ENCODE measurements at places on chromosomes 2 and 18.

DNA sequence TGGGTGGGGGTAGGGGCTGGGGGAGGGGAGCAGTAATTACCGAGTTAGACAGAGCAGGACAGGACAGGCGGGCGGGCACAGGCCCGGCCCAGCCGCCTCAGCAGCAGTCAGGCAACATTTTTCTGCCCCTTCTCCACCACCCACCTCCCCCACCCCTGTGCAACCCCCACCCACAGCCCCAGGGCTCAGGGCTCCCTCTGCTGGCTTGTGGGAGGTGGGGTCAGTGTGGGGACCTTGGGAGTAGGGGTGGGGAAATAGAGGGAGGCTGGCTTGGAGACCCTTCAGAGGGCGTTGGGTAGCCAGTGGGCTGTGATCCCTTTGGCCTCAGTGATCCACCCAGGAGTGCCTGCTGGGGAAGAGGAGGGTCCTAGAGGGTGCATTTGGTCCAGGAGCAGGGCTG, 6.4 kb downstream of the WNT6 start:
- no peak for DNase-seq

DNA sequence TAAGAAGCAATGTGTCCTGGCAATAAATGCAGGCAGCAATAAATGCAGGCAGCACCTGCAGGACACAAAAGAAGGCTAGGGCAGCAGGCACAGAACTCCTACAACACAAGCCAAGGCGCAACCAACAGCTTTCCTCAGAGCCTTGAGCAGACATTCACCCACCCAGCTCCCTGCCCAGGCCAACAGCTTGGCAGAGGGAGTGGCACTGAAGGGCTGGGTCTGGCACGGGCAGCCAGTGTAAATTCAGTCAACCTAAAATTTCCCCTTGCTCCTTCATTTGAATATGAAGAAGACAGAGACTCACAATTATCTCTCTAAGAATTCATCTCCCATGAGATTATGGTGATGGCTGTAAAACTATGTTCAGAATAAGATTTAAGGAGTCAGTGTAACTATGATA, 35.4 kb downstream of the AAK1 start:
- DNase-seq: no peak

DNA sequence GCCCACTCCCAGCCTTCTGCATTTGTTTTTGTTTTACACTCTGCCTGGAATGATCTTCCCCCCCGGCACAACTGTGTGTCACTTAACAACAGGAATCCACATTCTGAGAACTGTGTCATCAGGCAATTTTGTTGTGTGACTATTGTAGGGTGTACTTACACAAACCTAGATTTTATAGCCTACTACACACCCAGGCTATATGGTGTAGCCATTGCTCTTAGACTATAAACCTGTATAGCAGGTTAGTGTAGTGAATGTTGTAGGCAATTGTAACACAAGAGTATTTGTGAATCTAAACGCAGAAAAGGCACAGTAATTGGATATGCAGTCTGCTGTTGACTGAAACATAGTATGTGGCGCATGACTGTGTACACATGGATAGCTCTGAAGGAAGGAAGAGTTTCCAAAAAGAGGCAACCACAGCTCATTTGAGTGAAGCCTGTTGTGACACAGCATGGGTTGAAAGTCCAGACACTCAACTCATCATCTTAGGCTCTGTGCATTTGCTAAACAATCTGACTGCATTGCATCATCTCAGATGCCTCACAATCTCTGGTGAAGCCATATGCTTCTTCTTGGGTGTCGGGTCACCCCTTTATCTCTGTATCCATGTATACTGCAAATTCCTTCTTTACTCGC, 506.6 kb upstream of the SPHKAP start:
- DNase-seq: no peak

- no peak for DNase-seq
Observed at GRCh38 chr2:205484764-205485163, 197.5 kb upstream of the NRP2 start.

DNA sequence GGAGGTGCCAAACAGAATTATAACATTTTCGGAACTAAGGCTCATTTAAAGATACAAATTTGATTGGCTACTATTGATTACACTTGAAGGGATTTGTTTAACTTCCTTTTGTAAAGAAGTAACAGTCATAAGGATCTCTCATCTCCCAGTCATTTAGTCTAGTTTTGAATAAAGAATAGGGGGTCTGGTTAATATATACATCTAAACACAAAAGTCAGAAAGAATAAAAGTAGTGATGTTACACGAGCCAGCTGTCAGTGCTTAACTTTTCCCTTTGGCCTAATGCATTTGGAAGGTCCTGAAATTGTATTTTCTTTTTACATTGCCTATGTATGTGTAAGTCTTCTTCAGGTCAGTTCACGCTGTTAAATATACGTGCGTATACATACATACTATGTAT, 8.1 kb downstream of the SEPTIN2 start:
- DNase-seq: no peak

DNA sequence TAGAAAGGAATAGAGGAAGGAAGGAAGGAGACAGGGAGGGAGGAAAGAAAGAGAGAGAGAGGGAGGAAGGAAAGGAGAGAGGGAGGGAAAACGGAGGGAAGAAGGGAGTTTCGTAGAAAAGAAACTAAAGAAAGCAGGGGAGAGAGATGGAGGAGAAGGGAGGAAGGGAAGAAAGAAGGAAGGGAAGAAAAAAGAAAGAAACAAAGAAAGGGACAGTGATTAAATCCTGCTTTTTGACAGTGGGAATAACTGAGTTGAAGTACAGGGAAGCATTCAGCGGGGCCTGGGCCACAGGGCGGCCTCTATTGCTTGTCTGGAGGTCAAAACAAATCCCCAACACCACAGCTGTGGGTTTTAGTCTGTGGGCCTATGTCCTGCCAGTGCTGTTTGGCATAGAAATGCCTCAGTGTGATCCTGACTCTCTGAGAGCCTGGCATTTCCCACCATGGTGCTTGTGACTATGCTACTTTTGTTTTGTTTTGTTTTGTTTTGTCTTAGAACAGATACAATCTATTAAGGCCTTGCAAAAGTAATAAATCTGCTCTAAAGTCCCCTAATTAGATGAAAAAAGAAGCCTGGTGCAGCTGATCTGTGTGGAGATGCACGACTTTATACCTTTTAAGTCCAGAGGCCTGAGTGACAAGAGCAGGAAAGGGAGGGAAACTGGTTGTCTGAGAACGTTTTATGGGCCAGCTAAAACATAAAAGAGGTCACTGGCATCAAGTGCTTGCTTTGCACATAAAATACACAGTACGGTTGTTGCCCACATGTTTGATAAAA, 40.0 kb downstream of the IL1RL2 start:
- no peak for DNase-seq

GRCh38 chr18:13112982-13113381, 105.6 kb upstream of the LDLRAD4 start:
- DNase-seq: peak; percentile 56

GRCh38 chr18:50886929-50887328, 8.0 kb downstream of the ME2 start:
- DNase-seq: no peak

- DNase-seq: no peak
Observed at GRCh38 chr2:134152045-134153010, 101.5 kb upstream of the MGAT5 start.

GRCh38 chr2:187576906-187577305, 22.7 kb upstream of the TFPI start:
- no peak for DNase-seq

DNA sequence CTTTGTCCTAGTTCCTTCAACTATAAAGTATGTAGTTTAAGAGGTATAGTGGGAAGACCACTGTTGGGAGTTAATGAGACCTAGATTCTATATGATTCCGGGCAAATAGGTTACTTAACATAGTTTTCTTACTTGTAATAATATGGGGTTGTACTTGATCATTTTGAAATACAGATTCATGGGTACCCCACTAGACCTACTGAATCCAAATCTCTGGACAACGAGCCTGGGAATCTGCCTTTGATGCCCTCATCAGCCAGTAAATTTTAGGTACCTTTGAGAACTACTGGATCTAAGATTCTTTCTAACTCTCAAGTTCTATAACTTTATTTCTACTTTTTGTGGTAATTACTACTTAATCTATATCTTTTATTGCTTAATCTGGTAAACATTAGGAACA, 6.6 kb downstream of the BMPR2 start:
- DNase-seq: no peak

DNA sequence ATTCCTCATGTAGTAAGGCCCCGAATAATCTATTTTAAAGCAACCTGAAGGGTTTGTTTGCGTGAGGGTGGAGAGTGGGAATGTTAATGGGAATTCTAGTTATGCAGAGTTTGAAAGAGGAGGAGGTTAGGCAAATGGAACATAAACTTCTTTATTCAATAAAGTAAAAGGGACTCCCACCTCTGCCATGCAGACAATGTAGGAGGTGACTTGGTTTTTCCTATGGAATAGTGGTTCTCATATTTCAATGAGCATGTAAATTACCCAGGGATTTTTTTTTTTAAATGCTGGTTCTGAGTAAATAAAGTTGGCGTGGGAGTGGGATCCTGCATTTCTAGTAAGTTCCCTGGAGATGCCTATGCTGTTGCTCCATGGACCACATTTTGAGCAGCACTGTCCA, 367.9 kb downstream of the THSD7B start:
- DNase-seq: no peak

DNA sequence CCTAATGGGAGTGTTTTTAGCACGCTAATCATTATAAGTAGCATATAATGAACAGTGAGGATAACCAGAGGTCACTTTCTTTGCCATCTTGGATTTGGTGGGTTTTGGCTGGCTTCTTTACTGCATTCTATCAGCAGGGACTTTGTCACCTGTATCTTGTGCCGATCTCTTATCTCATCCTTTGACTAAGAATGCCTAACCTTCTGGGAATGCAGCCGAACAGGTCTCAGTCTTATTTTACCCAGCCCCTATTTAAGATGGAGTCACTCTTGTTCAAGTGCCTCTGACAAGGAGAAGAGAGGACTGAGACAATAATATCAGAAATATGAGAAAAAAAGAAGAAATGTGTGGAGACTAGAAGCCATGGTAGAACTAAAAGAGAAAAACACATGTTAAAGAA, 276.4 kb downstream of the TMX3 start:
- DNase-seq: no peak

DNA sequence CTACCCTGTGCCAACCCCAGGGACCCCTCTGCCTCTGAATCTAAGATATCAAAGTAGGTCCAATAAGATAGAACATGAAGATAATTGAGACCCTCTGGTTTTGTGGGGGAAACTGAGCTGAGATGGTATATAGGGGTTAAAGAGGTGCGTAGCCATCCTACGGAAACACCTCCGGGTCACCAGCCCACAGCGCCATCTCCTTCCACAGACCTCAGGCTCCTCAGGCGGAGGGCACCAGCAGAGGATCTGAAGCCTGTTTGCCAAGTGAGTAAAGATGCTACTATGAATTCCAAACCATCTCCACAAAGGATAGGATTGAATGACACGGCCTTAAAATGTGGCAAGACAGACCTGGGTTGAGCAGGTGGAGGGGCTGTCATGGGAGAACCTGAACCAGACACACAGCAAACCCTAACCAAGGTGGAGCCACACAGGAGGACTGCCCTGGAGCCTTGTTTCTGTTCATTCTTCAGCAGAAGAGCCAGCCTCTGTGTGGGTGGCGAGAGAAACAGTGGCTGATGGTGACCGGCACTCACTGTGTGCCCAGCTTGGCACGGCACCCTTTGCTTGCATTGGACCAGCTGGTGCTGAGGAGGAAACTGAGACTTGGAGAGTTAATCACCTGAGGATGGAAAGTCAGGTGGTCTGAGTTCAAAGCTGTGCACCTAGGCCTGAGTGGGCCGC, 10.2 kb downstream of the GBX2 start:
- DNase-seq: no peak

DNA sequence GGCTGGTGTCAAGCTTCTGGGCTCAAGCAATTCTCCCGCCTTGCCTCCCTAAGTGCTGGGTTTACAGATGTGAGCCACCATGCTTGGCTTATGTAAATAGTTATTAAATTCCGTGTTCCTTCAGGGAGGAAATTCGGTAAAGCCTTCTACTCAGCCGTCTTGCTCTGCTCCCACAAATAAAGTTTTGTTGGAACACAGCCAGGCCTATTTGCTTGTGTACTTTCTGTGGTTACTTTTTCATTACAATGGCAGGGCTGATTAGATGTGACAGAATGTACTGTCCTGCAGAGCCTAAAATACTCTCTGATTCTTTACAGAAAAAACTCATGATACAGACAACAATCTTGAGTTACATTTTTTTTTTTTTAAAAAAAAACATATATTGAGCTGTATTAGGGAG, 68.8 kb upstream of the TACR1 start:
- DNase-seq: no peak

DNA sequence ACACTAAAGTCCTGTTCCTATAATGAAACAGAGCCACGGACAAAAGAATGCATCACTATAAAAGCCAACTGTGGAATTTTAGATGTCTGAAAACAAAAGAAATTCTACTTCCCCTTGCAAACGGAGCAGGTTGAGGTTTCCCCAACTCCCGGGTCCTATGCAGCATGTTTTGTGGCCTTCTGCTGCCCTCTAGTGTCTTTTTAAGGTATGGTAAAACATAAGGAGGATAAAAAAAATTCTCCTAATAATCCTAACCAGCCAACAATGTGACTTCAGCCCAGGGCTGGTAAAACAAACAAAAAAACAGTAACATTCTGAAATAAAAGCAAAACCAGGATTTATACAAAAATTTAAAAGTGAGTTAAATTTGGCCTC, 539.5 kb downstream of the NRXN1 start:
- DNase-seq: no peak

DNA sequence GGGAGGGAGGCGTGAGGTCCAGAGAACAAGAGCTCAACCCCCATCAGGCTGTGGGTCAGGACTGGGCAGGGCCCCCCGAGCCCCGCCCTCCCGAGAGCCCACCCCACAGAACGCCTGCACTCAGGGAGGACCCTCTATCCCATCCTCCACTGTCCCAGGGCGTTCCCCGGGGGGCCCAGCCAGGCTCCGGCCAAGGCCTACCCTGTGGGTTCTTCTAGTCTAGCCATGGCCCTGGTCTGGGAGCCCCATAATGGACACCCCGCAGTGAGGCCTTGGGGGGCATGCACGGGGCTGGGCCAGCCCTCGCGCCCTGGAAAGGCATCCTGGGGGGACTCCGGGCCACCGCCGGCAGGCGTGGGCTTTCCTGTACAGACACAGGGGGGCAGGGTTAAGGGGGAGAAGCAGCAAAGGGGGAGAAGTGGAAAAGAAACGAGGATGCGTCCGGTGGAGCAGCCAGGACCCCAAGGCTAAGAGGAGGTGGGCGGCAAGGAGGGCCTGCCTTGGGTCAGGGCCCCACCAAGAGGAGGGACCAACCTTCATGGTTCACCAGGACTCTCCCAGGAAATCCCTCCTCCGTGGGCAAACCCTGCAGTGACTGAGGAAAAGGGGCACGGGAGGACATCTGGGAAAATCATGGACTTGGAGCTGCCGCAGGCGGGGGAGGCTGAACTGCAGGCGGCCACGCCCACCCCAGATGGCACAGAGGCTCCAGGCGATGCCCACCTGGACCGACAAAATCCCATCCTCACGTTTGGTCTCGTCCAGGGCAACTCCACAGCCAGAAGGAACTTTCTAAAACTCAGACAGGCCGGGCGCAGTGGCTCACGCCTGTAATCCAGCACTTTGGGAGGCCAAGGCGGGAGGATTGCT, 2.7 kb upstream of the CROCC2 start:
- no peak for DNase-seq
